NCI-H82 (cell line): ENCODE measurements at places on chromosomes 7 and 10.

- DNase-seq: no peak
These were observed 34.2 kb upstream of the TARP start for GRCh38 chr7:38307640-38308039.

GRCh38 chr7:122040147-122040546, 103.9 kb downstream of the AASS start:
- no peak for DNase-seq

DNA sequence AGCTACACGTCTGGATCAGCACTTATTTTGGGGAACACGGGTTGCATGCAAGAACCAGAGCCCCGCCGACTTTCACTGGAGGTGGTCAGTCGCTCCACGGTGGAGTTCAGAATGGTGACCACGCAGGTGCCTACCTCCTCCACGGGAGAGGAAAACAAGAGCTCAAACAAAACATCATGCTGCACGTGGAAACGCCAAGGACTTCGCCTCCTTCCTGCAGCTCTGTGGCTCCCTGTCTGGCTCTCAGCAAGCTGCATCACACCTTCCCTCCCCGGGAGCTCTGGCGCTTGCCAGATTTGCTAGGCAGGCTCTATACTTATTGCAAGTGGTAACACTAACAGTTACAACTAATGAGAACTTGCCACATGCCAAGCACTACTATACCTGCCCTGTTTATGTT, 26.0 kb downstream of the GSDME start:
- no peak for DNase-seq

GRCh38 chr7:8229927-8230326, 32.0 kb downstream of the ICA1 start:
- DNase-seq: no peak

DNA sequence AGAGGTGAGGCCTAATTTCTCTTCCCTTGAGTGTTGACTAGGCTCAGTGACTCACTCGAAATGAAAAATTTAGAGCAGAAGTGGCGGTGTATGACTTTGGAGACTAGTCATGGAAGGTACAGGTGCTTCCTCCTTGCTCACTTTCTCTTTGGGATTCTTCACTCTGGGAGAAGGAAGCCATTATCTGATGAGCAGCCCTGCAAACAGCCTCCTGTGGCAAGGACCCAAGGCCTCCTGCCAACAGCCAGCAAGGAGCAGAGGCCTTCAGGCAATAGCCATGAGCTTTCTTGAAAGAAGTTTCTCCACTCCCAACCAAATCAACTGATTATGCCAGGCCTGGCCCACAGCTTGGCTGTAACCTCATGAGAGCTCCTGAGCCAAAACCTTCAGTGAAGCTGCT, 369.6 kb upstream of the VWC2 start:
- DNase-seq: no peak

DNA sequence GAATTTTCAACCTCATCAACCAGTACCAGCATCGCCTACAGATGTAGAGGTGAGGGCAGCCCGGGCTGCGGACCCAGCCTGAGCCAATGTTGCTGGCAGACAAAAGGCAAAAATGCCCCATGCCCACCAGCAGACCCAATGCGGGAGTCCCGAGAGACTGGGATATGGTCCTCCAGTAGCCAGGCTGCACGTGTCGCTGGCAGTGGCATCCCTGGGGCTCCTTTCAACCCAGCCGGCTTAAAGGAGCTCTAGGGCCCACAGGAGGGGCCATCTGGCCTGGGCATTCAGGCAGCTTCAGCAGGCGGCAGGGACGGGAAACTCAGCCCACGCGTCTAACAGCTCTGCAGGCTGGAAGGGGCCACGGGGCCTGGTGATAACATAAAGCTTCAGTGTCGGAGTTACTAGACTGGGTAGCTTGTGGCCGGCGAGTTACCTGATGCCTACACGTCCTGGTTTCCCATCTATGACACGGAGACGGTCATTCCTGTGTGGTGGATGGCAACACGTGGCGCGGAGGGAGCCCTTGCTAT, 70.7 kb downstream of the PROSER2 start:
- DNase-seq: no peak
